ENCODE measurements at places on chromosomes 7 and 10. TPM values are rescaled to one million over a fixed set of nuclear protein-coding genes. Genes with fewer than 3 reads are reported as not detected.
A peak's percentile ranks its signal among the peaks of the same experiment; 100 is the strongest.

GRCh38 chr10:125128397-125129075 lies 31.8 kb downstream of the CTBP2 start:
- DNase-seq: no peak

DNA sequence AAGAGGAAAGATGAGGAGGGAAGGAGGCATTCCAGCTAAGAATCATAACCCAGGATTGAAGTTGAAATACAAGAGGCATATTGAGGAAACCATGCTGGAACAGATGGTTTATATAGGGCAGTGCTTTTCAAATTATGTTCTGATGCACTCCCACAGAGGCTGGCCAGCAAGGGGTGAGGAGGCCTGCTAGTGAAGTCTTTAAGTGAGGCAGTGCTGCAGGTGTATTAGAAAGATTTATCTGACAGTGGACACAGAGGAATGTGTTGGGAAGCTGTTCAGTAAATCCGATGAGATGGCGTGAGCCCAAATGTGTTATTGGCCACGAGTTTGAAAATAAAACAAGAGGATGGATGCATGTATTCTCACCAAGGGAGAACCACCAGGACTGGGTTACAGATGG lies 28.6 kb downstream of the REEP3 start:
- DNase-seq: no peak

- DNase-seq: no peak
Measured at GRCh38 chr7:105122619-105123018, 108.6 kb downstream of the KMT2E start.

- no peak for DNase-seq
Measured at GRCh38 chr7:75905785-75906604, 9.0 kb upstream of the POR start.

Gene LRRD1
- polyA plus RNA-seq: not detected

- DNase-seq: peak; percentile 18
Measured at GRCh38 chr7:5626498-5626897, 155.0 kb downstream of the RNF216 start.

Gene TFEC
- polyA plus RNA-seq: 17.3 TPM

Gene MRLN
- not detected for polyA plus RNA-seq

Gene RNF32
- polyA plus RNA-seq: 1.6 TPM

- no peak for DNase-seq
Measured at GRCh38 chr7:110519851-110520250, 571.1 kb upstream of the LRRN3 start.

Gene NOS3
- 0.54 TPM for polyA plus RNA-seq

Gene RADIL
- not detected for polyA plus RNA-seq

Gene VPS41
- polyA plus RNA-seq: 15.0 TPM

GRCh38 chr10:47040681-47041080 lies 129.5 kb downstream of the PTPN20 start:
- no peak for DNase-seq

DNA sequence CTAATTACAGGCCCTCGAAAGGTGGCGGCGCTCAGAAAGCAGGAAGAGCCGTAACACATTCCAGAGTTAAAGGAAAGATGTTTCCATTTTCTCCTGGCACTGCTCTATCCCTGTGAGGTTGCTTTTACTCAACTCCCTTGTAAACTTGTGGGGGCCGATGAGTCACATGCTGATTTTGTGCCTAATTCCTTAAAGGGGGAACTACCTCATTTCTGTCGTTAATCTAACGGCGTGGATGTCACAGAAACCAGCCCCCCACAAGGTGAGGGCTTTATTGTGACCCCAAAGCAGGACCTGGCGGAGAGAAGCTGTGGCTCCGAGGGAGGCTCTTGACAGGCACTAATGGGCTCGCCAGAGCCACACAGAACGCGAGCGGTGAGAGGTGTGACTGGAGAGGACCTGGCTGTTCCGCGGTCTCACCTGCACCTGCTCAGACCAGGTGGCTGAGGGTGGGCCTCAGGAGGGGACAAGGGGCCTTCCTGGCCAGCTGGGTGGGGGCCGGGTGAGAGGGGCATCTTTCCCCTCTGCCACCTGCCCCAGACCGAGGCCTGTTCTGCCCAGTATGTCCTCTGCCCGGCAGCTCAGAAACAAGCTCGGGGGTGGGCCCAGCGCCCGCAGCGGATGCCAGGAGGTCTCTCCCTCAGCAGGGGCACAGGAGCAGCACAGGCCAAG lies 50.9 kb downstream of the CALML3 start:
- DNase-seq: no peak

GRCh38 chr7:2450198-2451107 lies 25.7 kb downstream of the GRIFIN start:
- DNase-seq: no peak

DNA sequence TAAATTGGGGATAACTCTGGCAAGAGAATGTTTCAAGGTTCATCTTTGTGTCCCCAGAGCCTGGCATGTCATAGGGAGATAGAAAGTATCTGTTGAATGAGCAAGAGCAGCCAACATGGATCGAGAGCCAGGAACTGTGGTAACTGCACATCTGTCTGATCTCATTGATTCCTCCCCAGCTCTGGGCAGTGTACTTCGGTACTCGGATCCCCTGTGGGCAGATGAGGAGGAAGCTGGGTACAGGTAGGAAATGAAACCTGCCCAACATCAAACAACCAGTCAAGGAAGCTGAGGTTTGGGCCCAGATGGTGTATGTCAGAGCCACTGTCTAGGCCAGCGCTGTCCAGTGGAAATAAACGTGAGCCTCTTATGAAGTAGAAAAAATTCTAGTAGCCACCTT lies 76.4 kb downstream of the GRK5 start:
- DNase-seq: peak; percentile 78

All from B cell (primary cell).